HS-27A (cell line): ENCODE measurements at places on chromosomes 12 and 14.

- no peak for DNase-seq
These were observed 15.5 kb upstream of the PARP11 start for GRCh38 chr12:3888659-3889058.

DNA sequence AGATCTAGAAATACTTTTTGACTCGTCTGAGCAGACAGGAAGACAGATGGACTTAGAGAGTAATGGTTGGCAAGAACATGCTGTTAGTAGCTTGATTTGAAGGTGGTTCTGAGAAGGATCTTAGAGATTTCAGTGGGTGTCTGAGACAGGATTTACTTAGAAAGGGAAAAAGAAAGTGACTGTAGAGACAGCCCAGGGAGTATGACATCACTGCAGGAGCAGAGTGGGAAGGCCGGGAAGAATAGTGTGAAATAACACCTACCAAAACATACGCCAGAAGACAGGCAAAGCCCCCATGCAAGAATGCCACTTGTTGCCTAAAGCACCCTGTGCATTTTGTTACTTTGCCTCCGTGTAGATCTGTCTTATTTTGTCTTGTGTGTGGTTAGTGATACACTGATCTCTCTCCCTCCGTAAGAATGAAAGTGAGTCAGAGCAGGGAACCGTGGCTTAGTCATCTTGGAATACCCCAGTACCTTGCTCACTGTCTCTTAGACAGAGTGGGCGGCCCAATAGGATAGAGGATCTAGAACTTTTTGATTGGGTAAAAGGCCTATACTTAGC lies 161.3 kb upstream of the IFNG-AS1 start:
- DNase-seq, result peak; percentile 87

DNA sequence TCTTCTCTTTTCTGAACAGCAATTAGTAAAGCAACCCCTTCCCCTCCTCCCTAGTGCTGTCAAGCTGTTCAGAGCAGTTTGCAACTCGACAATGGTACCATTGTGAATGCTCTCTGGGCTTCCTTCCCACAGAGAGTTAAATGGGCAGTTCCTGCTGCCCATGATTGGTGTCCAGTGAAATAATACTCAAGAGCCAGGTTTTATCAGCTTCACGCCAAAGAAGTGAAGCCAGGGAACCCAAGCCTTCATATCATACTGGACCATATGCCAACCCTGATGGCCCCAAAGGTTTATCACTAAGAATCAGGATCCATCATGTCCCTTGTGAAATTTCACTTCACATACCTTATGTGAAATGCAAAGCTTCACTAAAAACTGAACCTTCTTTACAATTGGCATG lies 24.7 kb downstream of the INSM2 start:
- DNase-seq, result no peak

- no peak for DNase-seq
These were observed 60.4 kb downstream of the FZD10 start for GRCh38 chr12:130222519-130223218.

- no peak for DNase-seq
These were observed 85.3 kb downstream of the SLC25A47 start for GRCh38 chr14:100408350-100409002.

GRCh38 chr14:56099081-56099797 lies 19.0 kb upstream of the PELI2 start:
- no peak for DNase-seq

- DNase-seq, result no peak
These were observed 89.7 kb downstream of the NRXN3 start for GRCh38 chr14:78259831-78260230.

DNA sequence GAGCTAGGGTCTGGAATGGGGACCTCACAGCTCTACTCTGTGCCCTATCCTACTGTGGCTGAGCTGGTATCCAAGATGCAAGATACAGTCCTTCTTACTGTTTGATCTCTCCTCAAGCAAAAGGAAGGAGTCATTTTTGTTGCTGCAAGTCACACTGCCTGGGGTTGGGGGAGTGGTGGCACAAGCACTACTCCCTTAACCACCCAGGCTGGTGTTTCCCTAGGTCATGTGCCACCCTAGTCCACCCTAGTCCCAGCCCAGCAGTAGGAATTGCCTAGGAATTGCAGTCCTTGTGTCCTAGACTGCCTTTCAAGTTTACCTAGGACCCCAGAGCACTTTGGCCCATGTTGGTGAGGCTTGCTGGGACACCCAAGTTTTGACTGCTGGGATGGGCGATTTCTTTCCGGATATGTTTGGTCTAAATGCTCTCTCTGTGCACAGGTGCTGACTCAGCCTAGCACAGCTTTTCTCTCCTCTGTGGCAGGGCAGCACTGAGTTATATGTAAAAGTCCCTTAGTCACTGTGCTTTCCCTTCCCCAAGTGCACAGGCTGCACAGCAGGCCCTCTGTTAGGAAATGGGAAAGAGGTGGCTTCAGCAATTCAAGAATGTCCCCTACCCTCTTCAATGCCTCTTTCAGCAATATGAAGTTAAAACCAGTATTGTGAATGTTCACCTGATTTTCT lies 54.9 kb downstream of the SLC6A15 start:
- no peak for DNase-seq

DNA sequence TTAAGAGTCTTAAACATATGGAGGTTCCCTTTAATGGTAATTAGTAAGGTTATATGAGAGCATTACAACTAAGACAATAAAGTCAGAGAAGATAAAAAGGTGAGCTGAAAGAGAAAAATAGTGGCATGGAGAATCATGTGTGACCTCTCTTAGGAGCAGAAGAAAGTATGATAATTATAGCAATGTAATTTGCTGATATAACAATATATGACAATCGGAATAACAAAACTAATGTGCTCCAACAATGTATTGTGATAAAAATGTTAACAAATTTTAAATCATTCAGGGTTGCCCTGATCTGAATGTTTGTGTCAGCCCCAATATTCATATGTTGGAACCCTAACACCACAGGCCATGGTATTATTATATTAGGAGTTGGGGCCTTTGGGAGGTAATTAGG lies 269.6 kb upstream of the PPFIA2 start:
- DNase-seq, result no peak

DNA sequence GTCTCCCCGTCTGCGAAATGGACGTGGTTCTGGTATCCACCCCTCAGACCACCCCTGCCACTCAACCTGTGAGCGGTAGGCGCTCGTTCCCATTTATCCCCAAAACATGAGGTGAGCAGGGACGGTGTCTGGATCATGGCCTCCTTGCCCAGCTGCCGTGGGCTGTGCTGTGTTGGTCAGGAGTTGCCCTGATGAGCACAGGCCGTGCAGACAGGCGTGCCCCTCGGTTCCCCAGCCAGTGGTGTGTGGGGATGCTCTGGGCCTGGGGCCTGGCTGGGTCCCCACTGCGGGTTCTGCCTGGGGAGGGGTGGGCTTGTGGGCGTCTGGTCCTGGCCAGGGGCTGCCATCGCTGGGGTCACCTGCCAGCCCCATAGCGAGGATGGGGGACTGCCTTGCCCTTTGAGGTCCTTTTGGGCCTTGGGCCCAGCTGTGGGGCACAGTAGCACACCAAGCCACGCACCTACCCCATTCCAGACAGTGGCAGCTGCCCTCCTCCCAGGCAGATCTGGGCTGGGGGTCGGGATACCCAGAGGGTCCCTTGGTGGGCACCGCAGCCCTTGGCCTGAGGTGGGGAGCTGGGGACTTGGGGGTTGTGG lies 11.3 kb upstream of the PUS1 start:
- DNase-seq, result no peak

GRCh38 chr14:59245809-59246295 lies 57.4 kb downstream of the DAAM1 start:
- DNase-seq, result no peak

DNA sequence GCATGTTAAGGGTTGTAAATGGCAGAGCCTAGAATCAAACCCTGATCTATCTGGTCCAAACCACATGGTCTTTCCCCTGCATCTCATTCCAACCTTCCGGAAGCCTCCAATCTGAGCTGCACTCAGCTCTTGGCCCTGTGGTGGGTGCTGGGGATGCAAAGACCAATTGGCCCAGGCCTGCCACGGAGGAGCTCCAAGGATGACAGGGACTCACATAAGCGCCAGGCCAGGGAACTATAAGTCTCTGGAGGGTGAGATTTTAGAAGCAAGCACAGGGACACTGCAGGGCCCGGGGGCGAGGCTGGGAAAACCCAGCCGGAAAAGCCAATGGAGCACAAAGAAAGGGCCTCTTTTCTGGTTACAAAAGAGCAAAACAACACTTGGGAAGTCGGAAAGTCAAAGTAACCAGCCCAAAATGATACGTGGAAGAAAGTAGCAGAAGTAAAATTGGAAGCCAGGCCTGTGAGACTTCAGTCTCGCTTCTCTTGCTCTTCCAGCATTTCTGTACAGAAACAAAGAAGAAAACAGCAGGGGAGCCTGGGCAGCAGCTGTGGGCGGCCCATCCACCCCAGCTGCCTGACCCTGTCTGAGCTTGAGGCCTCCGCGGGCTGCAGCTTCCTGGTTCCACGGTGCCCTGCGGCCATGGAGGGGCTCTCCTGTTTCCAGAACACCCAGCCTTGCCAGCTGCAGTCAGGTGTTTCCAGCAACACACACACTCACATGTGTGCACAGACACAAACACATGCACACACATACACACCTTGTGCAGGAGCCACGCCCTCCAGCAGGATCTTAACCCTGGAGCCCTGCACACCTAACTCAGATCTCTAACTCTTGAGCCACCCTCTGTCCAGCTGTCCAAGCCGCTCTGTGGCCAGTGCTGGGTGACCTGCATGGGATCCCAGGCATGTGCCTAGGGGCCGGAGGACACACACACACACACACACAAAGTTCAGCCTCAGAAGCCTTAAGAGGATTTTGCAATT lies 178.2 kb downstream of the BCL11B start:
- no peak for DNase-seq
